ENCODE measurements at places on chromosomes 11 and 22. TPM values are rescaled to one million over a fixed set of nuclear protein-coding genes. Genes with fewer than 3 reads are reported as not detected.

The CAPRIN1 gene
- 213 TPM for total RNA-seq

DNA sequence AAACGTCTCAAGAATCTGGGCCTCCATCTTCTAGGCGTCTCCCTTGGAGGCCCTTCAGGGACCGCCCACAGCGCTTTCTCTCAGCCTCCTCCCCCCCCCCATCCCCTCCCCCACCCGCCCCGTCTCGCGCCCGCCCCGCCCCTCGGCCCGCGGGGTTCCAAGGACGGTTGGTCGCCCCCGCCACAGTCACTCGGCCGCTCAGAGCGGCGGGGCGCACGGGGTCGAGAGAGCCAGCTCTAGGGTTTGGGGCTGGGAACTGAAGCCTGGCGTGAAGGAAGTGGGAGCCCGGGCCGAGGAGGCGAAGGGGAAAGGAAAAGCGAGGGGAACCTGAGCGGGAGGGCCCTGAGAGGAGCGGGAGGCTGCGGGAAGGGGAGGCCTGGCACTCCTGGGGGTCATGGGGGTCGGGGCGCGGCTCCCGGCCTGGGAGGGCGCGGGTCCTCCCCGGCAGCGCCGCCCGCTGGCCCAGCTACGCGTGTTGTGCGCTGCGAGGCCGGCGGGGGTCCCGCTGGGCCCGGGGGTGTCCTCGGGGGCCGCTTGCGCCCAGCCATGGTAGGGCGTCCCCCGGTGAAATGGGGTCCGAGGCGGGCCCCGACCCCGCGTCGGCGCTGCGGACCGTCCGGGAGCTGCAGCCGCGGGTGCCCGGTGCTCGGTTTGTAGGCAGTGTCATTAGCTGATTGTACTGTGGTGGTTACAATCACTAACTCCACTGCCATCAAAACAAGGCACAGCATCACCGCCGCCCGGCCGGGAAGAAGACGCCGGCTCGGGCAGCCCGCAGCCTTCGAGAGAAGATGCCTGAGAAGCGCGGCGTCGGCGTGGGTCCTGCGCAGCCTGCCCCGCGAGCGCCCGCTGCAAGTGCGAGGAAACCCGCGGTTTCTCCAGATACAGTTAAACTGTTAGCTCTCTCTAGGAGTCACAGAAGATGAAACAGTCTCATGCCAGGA is at the start of gene BTG4:
Gene BTG4, minus strand, starts transcription at position 91 of the 944 bp plus-strand sequence. CDS start 13,610 bp downstream, outside the sequence.
- no peak for DNase-seq

DNA sequence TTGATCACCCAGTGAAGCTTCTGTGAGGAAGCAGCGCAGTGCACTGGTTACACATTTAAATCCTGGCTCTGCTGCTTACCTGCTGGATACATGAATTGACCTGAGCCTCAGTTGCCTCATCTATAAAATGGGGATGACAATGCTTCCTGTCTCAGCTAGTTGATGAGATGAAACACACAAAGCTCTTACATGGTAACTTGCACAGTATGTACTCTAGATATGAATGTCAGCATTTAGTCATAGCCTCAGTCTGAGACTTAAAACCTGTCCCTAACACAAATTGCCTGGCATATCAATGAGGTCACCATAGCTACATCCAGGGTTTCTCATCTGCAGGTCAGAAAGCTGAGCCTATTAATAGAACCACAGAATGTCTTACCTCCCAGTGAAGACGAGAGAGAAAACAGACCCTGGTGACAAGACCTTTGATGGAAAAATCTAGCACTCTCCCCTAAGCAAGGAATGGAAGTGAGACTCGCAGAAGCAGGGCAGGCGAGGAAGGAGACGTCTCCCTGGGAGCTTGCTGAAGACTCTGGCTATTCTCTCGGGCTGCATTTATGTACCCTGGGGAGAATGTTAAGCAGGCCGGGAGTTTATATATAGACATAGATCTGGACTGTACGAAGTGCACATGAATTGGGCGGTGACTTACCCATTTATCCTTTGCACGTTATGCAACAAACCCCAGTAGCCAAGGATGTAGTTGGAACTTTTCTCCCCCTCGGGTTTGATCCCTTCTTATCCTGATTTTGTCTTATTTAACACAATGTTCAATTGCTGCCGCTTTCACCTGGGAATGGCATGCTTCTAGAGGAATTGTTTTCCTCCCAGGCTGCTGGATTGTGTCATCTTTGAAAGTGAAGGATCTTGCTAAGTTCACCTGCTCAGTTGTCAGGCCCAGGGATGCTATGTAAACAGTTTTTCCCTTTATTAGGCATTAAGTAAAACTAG is 18.0 kb downstream of the SDHAF2 start:
- no peak for DNase-seq

DNA sequence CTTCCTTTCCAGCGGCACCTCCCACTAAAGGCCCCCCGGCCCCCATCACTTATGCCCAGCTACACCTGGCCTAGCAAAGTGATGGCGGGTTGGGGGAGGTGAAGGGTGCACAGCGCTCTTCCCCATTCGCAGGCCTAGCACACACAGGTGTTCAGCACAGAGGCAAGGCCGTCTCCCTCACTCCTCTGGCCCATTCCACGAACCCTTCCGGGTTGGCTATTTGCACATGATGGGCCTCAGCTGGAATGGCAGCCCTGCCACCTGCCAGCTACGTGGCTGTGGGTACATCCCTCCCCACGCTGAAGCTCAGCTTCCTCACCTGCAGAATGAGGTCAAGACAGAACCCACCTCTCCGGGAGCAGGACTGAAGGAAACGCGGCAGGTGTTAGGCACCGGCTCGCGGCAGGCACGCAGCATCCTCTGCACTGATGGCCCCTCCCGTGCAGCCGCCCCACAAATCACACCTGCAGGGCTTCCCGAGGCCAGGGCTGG is 4.8 kb downstream of the KIAA0930 start:
- DNase-seq = no peak

The TRIM5 gene
- 29.0 TPM for total RNA-seq

DNA sequence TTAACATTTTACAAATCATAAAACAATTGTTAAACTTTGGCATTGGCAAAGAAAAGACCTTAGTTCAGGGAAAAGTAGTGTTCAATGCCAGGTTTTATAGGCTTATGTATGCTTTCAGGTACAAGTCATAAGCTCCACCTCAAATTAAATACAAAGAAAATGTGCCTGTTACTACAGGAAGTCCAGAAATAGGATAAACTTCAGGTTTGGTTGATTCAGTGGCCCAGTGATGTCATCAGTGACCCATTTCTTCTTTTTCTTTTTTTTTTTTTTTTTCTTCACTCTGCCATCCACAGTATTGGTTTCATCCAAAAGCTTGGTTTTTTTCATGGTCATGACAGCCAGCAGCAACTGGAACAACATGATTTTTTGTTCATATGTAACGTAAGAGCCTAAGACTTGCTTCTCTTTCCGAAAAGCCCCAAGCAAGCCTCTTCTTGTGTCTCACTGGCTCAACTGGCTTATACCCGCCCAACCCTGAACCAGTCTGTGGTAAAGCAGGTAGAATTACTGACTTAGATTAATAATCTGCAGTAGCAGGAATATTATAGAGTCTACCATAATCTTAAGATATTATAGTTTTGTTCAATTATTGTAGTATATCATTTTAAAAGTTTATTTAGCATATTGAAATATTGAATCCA is 46.2 kb downstream of the TTC17 start:
- no peak for DNase-seq

DNA sequence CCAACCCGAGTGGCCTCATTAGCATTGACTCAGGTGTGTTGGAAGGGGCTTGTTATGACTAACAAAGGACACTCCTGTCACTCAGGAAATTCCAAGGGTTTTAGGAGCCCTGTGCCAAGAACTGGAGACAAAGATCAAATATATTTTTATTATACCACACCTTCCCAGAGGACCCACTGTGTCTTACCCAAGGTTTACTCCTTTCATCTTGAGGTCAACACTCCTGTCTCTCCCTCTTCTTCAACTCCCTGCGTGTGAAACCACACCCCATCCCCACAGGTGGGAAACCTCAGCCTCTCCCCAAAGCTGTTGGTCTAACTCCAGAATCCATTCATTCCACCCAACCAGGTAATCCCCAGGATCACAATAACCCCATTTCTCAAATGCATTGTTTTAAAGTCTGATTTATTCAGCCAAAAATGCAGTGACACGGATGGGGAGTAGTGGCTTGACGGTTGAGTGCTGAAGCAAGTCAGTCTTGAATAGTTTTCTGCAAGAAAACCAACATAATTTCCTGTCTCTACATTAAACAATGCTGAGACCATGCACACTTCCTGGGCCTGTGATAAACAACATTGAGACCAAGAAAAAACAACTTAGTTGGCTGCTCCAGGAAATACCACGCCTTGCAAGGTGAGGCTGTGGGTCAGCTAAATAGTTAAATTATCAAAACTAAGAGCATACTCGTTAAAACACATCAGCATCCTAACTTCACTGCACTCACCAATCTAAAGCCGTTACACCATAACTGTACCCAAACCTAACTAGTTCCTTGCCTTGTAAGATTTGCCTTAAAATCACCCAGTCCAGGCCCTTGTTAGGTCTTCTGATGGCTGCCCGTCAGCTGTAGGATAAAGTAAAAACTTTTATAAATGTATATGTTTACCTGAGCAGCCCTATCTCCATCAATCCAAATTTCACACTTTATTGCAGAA is 38.5 kb upstream of the SPON1 start:
- peak; percentile 85 for DNase-seq

- DNase-seq = no peak
Measured at GRCh38 chr22:20165913-20166312, 15.1 kb upstream of the CCDC188 start.

DNA sequence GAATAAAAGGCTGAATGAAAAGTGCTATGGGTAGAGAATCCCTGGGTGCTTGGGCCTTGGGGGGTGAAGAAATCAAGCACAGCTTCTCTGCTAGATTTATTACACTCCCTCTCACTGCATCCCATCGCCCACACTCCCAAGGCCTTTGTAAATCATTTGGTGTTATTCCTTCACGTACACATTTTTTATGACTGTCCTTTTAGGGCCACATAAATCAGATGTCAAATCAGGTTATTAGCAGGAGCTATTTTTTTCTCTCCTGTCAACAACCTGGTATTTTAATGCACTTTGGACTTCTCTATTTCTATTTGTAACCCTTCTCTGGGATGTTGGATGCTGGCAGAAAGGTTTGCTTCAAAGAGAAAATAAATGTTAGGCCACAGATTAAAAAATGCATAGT is 408.8 kb downstream of the INSC start:
- no peak for DNase-seq

DNA sequence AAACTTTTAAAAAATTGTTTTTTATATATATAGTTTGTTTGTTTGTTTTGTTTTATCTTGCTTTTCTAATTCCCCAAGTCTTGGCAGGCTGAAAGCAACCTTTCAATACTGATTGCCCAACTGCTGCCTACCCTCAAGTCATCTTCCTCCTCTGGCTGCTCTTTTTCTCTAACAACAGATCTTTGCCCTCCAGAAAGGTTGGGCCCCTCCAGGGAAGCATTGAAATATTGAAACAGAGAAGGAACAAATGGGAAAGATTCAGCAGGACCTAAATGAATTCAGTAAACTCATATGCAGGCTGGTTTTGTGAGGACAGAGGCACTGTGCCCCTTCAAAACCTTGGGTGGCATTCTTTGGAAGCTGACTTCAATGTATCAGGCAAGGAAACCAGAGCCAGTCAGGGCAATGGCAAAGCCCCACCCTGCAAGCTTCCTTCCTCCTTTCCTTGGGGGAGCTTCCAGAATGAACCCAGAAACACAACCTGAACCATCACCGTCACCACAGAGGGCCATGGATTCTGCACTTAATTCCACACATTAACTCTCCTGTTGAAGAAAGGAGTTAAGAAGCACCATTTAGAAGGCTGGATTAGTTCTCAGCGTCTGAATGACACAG is 815 bp upstream of the MS4A6A start:
- no peak for DNase-seq

The UBTFL1 gene
- not detected for total RNA-seq

DNA sequence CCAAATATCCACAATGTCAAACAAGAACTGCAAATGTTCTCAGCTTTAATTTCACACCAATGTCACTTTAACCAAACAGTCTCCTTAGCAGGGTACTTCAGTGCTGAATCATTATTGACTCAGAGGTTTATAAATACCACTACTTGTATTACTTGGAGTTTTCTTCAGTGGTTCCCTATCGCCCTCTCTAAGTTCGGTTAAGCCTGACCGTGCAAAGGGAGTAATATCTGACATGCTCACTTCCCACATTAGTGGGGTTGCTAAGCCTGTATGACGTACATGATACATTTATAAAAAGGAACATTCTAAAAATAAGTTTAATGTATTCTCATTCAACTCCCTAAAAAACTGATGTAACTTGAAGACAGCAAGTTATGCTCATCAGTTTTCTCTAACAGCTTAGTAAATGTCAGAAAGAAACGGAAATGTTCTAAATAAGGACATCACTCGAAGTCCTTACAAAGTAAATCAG is 93.1 kb upstream of the ZC3H12C start:
- peak; percentile 79 for DNase-seq

DNA sequence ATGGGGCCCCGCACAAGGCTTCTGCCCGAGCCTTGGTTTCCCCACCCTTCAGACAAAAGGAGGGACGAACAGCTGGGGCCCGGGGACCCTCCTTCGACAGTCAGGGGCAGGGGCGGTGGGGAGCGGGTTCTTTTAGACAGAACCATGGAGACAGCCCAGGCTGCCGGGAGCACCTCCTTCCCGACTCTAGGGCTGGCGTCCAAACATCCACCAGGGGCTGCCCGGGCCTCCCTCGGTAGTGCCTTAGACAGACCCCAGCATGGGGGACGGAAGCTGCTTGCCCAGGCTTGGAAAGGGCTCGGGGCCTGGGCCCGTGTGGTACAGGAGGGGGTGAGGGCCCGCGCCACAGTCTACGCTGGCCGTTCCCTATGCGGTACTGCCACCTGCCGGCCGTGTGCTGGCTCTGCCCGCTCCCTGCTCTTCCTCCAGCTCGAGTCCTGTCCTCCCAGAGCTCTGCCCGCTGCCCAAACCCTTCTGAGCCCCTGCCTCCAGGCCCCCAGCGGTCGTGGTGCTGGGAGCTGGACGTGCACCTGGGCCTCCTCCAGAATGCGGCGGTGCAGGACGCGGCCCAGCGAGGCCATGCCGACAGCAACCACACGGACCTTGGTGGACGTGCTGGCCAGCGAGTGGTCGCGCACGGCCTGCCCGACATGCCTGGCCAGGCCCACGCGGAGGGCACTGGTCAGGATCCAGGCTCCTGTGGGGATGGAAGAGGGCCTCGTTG is 20.1 kb downstream of the TSSC4 start:
- DNase-seq = peak; percentile 14

GRCh38 chr11:76626921-76627401 is 43.6 kb downstream of the LRRC32 start:
- DNase-seq = no peak

DNA sequence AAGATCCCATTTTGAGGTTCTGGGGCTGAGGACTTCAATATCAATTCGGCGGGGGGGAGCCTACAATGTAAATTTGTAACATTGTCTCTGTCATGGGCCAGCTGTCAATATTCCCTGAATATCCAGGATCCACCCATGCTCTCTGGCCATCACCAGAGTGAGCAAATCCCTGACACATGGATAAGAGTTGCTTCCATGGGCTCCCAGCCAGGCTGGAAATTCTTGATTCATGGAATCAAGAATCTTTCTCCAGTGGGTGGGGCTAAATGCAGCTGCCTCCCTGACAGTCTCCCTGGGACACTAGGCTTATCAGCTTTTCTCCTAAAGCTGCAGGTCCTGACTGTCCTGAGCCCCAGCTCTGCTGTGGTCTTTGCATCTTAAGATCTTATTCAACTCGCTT is 86.9 kb upstream of the IGLL5 start:
- DNase-seq = no peak

- no peak for DNase-seq
Measured at GRCh38 chr11:128310676-128311445, 276.5 kb downstream of the ETS1 start.

- no peak for DNase-seq
Measured at GRCh38 chr11:18633256-18634139, 644 bp downstream of the SPTY2D1 start.

The PGA5 gene
- not detected for total RNA-seq

- DNase-seq = no peak
Measured at GRCh38 chr11:117597071-117597470, 199.9 kb downstream of the DSCAML1 start.

- no peak for DNase-seq
Measured at GRCh38 chr11:8812438-8812837, 98.6 kb upstream of the AKIP1 start.

Data from kidney epithelial cell (primary cell).